Lung (tissue), 17 donors: ENCODE measurements at places on chromosomes 11 and 22. TPM values are rescaled to one million over a fixed set of nuclear protein-coding genes. Genes with fewer than 3 reads are reported as not detected.

DNA sequence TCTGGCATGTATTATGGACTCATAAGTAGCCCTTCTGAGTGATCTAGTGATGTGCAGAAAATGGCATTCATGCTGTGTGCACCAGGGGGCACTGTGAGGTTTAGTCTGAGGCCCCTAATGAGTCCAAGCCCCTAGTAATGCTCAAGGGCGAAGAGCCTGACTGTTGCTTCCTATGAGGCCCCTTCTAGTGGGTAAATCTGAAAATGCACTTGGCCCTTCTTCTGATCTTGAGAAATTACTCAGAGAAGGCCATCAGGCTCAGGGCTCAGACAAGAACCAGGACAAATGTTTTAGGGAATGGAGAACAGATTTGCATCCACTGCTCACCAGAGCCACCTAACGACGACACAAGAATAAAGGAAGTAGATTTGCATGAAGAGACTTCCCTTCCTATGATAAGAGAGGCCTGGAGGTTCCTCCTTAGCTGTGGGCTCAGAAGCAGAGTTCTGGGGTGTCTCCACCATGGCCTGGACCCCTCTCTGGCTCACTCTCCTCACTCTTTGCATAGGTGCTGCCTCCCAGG, 75.8 kb downstream of the GGTLC2 start:
- H3K4me1 ChIP-seq, result no peaks in the 10 kb centered on the region
- H3K4me3 ChIP-seq, result no peak overlapping the region
- H3K36me3 ChIP-seq, result no peaks in the 10 kb centered on the region
- H3K27ac ChIP-seq, result no peak overlapping the region
- no peaks in the 10 kb centered on the region for H3K27me3 ChIP-seq
- DNase-seq, result peak; percentile 41

DNA sequence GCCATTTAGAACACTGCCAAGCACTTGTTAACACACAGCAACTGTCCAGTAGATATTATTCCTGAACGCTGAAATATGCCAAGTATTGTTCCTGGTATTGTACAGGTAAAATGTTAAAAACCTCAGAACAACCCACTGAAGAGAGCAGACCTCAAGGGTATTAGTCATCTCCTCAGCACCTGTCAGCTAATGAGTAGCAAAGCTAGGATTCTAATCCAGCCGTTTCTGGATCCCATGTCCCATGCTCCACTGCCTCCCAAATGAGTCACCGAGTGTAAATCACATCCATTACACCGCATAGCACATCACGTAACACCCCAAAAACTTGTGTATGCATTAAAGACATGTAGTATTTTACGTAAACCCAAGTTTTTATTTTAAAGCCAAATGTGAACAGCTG, 705.4 kb upstream of the TENM4 start:
- H3K4me1 ChIP-seq, result no peaks in the 10 kb centered on the region
- no peaks in the 10 kb centered on the region for H3K36me3 ChIP-seq
- DNase-seq, result no peak
- no peak overlapping the region for H3K27ac ChIP-seq

GRCh38 chr11:121376130-121376529, 76.0 kb upstream of the SORL1 start:
- no peak for DNase-seq
- H3K27ac ChIP-seq, result no peak overlapping the region
- no peaks in the 10 kb centered on the region for H3K4me1 ChIP-seq
- H3K36me3 ChIP-seq, result no peaks in the 10 kb centered on the region
- no peaks in the 10 kb centered on the region for H3K27me3 ChIP-seq
- no peak overlapping the region for H3K4me3 ChIP-seq

DNA sequence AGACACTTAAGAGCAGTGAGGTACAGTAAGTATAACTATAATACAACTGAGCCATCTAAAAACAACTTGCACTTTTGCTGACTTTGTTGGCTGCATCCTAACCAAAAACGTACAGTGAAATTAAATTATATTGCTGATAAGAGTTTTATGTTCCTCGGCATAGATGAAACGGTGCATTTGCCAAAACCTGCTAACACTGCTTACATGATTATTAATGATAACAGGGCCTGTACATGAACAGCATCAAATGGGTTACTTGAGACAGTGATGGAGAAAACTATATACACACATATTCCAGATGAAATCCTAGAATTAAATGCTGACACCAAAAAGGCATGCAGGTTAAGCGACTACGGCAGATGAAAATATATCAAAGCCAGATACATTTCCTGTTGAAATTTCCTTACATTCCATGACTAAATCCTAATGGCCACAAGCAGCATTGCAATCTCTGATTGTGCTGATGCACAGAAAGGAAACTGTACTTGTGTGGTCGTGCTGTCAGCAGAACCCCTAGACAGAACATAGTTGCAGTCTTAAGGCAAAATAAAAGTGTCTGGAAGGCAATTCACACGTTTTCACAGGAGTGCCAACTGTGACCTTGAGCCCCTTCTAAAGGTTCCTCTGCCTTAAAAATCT, 143.9 kb downstream of the CADM1 start:
- no peak overlapping the region for H3K27ac ChIP-seq
- H3K4me3 ChIP-seq, result no peak overlapping the region
- no peaks in the 10 kb centered on the region for H3K36me3 ChIP-seq
- no peaks in the 10 kb centered on the region for H3K27me3 ChIP-seq

- no peak overlapping the region for H3K27ac ChIP-seq
- H3K27me3 ChIP-seq, result no peaks in the 10 kb centered on the region
- H3K4me3 ChIP-seq, result no peak overlapping the region
- no peak for DNase-seq
- no peaks in the 10 kb centered on the region for H3K36me3 ChIP-seq
- no peaks in the 10 kb centered on the region for H3K4me1 ChIP-seq
Observed at GRCh38 chr11:22728600-22729389, 62.4 kb downstream of the GAS2 start.

- no peak overlapping the region for H3K27ac ChIP-seq
- no peak for DNase-seq
- no peaks in the 10 kb centered on the region for H3K36me3 ChIP-seq
- no peak overlapping the region for H3K4me3 ChIP-seq
Observed at GRCh38 chr11:20887137-20887536, 217.8 kb downstream of the NELL1 start.

GRCh38 chr11:119237515-119237914, 31.4 kb downstream of the CBL start:
- peaks cover 2% of the 10 kb centered on the region for H3K4me1 ChIP-seq
- no peak for DNase-seq
- no peaks in the 10 kb centered on the region for H3K27me3 ChIP-seq
- no peak overlapping the region for H3K4me3 ChIP-seq
- H3K36me3 ChIP-seq, result no peaks in the 10 kb centered on the region

GRCh38 chr11:45659031-45659817, 6.2 kb downstream of the CHST1 start:
- H3K4me3 ChIP-seq, result no peak overlapping the region
- H3K36me3 ChIP-seq, result no peaks in the 10 kb centered on the region
- peak overlapping the region; percentile 65 for H3K27ac ChIP-seq

DNA sequence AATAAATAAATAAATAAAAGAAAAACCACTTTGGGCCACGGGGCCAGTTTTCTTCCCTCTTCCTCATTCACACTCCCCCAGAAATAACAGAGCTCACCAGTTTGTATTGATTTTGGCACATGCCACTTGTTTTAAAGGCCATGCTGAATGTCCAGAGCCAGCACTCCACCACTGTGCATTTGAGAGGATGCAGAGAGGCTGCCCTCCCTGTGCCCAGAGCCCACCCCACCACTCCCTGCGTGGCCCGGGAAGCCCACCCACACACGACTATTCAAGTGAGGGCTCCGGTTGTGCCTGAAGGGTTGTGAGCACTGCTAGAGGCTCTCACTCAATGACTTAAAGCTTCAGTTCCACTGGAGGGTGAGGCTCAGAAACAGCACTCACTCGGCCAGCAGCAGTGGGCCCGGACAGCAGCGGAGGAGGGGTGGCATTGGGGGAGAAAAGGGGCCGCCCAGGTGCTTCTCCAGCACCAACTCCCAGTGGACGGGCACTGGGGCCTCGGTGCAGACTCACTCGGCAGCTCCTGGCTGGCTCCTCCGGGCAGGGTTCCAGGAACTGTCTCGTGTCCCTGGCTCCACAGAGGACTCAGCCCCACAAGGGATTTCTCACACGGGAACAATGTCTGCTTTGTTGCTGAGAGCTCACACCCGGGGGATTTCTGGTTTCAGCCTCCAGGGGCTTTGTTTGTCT, 112.7 kb downstream of the SHANK2 start:
- H3K27ac ChIP-seq, result no peak overlapping the region
- H3K4me1 ChIP-seq, result peaks cover 6% of the 10 kb centered on the region
- H3K4me3 ChIP-seq, result no peak overlapping the region
- H3K27me3 ChIP-seq, result no peaks in the 10 kb centered on the region

DNA sequence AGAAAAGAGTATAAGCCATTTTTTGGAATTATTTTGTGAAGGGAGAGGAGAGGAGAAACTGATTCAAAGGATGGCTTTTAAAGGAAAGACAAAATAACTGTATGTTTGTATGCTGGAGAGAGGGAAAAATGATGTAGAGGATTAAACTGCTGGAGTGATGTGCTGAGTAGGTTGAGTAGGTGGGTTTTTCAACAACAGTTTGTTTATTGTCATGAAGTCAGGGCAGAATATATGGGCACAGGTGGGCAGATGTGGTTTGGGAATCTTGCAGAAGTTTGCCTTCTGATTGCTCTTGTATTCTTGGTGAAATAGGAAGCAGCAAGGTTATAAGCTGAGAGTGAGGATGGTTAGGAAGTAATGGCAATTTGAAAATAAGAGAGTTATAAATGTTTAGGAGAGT, 12.1 kb downstream of the SYT9 start:
- no peaks in the 10 kb centered on the region for H3K36me3 ChIP-seq
- no peak overlapping the region for H3K4me3 ChIP-seq
- DNase-seq, result no peak
- no peaks in the 10 kb centered on the region for H3K27me3 ChIP-seq
- H3K27ac ChIP-seq, result no peak overlapping the region

DNA sequence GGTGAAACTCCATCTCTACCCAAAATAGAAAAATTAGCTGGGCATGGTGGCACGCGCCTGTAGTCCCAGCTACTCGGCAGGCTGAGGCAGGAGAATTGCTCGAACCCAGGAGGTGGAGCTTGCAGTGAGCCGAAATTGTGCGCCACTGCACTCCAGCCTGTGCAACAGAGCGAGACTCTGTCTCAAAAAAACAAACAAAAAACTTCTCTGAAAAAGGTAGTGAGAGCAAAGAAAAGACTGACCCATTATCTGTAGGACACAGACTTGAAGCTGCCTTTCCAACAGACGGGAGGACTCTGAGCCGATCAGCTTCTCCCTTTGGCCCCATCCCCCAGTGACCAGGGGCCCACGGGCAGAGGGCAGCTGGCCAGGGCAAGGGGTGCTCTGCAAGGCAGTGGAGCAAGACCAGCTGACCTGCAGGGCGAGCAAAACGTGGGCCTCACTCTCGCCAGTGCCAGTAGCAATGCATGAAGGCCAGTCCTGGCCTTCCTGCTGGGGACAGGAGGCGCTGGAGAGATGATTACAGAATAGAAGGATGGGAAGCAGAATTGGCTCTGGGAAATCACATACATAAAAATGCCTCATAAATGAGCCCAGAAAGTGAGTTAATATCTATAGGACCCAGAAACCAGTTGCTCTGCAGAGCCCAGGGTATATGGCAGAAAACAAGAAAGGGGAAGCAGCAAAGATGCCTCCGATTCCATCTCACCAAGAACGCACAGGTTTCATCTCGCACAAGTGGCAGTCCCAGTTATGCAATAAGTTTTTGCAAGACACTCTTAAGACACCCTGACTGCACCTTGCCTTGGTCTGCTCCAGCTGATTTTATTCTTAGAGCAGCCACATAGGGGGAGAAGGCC, 2.8 kb downstream of the EHD1 start:
- DNase-seq, result no peak
- peaks cover 26% of the 10 kb centered on the region for H3K4me1 ChIP-seq
- peak overlapping the region; percentile 90 for H3K27ac ChIP-seq
- H3K27me3 ChIP-seq, result no peaks in the 10 kb centered on the region

DNA sequence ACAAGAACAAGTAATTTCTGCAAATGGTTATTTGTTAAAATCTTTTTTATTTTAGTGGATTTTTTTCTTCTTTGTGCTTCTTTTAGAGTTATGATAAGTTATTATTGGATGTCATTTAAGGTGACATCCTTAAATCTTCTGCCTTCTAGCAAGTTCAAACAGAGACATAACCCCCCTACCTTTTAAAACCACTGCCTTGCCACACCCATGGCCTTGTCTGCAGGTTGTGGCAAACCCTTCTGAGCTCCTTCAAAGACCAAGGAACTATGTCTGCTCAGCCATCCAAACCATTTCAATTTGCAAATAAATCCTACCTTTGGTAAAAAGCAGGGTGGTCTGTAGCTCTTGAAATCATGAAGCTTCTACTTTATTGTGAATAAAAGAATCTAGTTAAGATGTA, 241.6 kb downstream of the FAM76B start:
- no peak for DNase-seq
- H3K27me3 ChIP-seq, result no peaks in the 10 kb centered on the region
- H3K4me3 ChIP-seq, result no peak overlapping the region
- no peaks in the 10 kb centered on the region for H3K36me3 ChIP-seq
- no peaks in the 10 kb centered on the region for H3K4me1 ChIP-seq

Gene WNT11
- total RNA-seq, result 4.4 TPM

Gene SLC22A9
- not detected for total RNA-seq

Gene MPEG1
- 28.1 TPM for total RNA-seq

Gene OR51F2
- not detected for total RNA-seq

Gene SCN4B
- 3.1 TPM for total RNA-seq

Gene TM7SF2
- total RNA-seq, result 68.4 TPM

Gene CHRDL2
- total RNA-seq, result 1.7 TPM

Gene COX8A
- 362 TPM for total RNA-seq

Gene GLYAT
- total RNA-seq, result not detected

Gene DNAJB7
- total RNA-seq, result not detected

Gene FAM180B
- 0.34 TPM for total RNA-seq
